Thymus (tissue), 14 donors: ENCODE measurements at places on chromosomes 3 and 15. TPM values are rescaled to one million over a fixed set of nuclear protein-coding genes. Genes with fewer than 3 reads are reported as not detected.

PRICKLE2 gene
- 1.0 TPM for total RNA-seq

LIPC gene
- 2.4 TPM for total RNA-seq

HCN4 gene
- 0.05 TPM for total RNA-seq

SCN5A gene
- total RNA-seq, result 0.05 TPM

ADAMTS17 gene
- total RNA-seq, result 10.4 TPM

ZNF860 gene
- 0.24 TPM for total RNA-seq

COPG1 gene
- 74.7 TPM for total RNA-seq

- DNase-seq, result no peak
Observed at GRCh38 chr3:105359098-105359762, 7.5 kb upstream of the ALCAM start.

GRCh38 chr3:123284399-123285010, 82.8 kb downstream of the SEC22A start:
- no peak for DNase-seq

DNA sequence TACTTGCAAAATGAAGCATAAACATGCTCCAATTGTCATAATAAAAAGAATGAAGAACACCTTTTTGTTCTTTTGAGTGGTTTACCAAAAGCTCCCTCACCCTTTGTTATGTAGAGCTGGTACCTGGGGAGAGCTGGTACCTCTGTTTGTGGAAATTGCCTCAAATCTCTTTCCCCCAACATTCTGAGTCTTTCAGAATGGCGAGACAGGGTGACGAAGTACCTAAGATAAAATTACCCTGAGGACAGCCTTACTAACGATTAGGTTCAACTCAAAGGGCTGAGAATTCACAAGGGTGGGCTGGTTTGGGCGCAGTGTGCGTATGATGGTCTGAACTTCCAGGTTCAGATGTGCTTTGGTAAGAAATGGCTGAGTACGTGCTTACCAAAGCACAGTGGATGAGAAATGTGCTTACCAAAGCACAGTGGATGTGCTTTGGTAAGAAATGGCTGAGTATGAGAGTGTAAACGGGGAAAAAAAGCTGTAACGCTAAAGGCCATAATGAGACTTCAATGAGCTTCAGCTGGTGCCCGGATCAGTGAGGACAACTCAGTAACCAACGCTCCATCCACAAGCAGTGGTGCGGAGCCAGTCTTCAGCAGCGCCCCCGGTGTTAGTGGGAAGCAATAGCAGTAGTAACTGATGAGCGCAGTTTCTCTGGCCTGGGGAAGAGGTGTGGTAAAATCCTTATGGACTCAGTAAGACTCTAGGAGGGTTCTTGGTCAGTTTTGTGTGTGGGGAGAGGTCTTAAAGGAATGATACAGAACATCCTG, 72.3 kb upstream of the LRIG1 start:
- DNase-seq, result no peak

DNA sequence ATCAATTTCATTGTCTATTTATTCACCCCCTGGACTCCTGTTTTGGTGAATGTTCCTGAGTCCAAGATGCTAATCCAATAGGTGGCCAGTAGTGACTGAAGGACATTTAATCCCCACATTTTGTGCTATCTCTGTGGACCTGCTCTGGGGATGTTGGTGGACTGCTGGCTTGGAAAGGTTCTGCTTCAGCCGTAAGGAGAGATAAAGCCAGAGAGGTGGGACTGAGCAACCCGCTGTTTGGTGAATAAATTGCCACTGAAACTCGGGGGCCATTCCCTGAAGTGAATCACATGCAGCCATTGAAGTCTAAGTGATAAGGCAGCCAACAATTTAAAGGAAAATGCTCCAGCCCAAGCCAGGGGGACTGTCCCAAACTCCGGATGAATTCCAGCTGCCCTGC, 1.6 kb upstream of the ABHD6 start:
- DNase-seq, result no peak

DNA sequence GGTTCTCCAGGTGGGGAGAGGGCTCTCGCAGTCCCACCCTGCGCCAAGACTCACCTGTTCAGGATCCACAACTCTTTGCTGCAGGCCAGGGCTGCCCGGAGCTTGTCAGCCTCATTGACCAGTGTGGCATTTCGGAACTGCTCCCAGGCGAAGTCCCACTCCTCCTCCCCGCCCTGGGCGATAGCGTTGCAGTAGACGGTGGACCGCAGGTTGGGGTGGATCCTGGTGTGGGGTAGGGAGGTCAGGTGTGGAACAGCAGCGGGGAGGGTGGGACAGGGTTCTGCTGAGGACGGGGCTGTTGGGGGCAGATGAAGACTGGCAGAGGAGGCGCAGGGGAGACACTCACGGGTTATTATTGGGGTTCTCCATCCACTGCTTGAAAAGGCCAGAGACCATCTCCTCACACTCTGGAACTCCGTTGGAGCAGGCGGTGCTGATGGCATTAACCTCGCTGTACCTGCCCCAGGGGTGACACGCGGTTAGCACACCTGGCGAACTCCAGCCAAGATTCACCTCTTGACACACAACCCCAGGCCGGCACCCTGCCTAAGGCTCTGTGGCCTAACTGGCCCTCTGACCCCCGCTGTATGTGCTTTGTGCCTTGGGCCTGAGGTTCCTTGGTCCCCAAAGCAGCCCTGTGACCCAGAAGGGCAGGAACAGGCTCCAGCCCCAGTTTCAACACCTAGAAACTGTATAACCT, 16.1 kb downstream of the MESP2 start:
- DNase-seq, result no peak

GRCh38 chr3:185789134-185789533, 35.7 kb downstream of the IGF2BP2 start:
- DNase-seq, result no peak

DNA sequence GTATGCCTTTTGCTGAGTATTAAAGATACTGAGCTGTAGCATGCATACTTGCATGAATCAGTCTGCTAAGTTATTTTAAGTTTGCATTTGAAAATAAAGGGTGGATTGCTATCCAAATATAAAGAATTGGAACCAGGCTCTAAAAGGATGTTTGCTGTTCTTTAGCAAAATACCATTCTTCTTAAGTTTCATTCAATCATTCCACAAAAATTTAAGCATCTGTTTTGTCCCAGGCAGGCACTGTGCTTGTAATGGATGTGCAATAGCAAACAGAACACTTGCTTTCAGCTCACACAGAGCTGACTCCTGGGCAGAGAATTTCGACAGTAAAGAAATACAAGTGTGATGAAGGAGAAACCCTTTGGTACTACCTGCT, 151.1 kb downstream of the PGPEP1L start:
- DNase-seq, result no peak

DNA sequence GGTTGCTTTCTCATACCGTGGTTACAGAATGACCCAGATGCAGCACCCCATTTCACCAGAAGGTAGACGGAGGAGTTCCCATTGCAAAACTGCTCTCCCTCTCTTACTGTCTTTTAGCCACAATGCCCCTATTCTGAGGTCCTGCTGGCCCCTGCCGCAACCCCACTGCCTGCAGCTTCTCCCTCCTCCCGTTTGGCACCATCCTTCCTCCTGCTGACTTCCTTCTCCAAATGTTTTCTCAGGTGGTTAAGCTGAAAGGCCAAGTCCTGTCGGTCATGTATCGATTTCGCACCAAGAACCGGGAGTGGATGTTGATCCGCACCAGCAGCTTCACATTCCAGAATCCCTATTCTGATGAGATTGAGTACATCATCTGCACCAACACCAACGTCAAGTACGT, 132.3 kb upstream of the ABHD17C start:
- no peak for DNase-seq

DNA sequence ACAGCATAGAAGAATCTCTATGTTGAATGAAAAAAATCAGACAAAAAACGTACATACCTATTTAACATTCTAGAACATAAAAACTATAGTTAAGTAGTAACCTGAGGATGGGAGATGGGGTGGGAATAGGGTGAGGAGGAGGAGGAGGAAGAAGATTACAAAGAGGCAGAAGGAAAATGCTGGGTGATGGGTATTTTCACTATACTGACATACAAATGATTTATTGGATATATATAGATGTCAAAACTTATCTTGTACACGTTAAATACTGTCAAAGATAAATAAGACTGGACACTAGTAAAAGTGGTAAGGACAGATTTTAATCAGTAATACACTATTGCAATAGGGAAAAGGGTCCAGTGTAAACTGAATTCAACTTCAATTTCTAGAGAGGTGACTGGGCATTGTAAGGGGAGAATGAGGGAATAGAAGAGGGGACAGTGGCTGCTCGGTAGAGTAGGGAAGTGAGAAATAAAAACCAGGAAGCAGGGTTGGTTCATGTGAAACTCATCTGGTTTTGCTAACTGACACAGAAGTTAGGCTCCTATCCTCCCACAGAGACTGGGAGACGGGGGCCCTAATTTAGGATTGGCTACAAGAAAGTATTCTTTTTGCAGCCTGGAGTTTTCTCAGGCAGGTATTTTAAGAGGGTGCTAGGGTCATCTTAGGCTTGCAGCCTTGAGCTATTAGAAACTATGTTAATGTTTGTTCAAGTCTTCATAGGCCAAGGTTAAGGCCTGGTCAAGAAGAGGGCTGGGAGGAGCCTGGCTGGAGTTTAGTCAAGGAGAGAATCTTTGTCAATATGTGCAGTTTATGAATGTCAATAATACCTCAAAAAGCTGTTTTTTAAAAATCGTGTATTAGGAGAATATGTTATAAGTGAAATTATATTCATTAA, 15.0 kb upstream of the C15orf61 start:
- DNase-seq, result no peak

DNA sequence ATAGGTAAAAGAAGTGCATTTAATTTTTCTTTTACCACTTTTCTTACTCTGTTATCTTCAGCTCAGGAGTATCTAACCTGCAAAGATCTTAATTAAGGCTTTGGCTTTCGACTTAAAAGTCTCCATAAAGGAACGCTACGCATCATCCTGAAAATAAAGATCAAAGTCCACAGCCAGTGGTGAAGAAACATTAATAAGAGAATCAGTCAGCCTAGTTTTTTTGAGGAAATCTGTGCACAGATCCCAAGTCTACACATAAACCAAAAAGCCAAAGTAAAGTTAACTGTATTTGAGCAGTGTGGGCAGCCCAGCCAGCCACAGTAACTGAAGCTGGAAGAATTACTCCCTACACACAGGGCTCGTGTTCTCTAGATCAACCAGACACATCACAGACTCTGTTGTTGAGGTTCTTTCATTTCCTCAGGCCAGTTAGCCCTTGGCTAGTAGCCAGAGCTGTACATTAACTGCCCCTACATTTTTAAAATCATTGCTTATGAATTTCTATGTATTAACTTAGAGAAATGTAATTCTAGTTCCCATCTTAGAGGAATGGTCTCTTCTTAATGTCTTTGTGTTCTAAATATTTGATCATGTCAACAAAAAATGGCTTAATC, 6.9 kb downstream of the LRRC2 start:
- no peak for DNase-seq

- DNase-seq, result no peak
Observed at GRCh38 chr3:133995264-133995663, 34.5 kb downstream of the SLCO2A1 start.

DNA sequence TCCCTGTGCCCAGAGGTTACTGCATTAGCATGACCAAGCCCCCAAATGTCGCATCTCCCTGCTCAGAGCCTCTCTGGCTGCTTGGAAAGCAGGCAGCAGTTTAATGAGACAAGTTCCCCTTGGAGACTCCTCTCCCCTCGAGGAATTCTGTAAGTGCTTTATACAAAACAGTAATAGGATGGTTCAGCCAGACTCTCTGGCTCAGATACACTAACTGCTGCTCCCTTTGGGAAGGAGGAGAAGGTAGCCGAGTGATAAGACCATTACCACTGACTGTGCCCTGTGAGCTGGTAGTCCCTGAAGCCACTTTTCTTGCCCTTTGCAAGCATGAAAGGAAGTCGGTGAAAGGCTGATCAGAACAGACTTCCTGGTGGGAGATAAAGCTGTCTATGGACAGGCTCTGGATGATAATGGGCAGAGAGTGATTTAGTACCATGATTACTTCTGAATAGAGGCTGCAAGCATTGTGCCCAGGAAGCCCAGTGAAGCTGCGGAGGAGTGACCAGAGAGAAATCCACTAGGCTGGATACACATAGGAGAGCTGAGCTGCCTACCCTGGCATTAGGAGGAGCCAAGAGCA, 100.8 kb downstream of the SEMA6D start:
- DNase-seq, result no peak

DNA sequence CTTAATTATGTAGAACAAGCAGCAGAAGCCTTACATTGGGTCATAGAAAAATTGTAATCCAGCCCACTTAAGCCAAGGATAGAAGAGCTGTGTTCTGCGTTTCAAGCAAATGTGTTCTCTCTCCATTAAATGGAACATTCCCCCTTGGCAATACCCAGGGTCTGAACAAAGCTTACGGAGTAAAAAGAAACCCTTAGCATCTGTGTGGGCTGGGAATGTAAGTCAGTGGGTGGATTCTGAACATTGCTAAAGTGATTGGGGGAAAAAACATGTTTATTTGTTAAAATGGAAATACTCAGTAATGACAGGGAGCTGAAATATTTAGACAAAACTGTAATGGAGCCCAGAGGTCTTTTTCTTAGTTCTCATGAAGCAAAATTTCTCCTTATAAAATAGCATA, 147.4 kb downstream of the DUT start:
- no peak for DNase-seq

GRCh38 chr15:42742149-42742548, 5.2 kb upstream of the CDAN1 start:
- DNase-seq, result no peak

DNA sequence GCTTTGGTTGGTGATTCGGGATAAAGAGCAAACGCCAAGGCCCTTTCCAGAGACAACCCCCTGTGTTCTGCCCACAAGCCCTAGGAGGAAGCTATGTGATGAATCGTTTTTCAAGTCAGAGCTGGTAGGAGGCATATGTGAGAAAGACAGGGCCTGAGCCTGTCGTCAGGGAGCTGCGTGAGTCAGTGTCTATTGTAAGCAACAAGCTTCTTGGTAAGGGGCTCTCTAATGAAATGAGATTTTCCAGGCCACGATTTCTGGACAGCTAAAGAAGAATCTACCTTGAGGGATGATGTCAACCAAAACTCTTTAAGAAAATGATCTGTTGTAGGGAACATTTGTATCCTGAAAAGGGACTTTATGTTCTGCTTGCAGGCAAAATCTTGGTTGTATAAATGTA, 318.9 kb upstream of the IL12A start:
- DNase-seq, result no peak

GRCh38 chr3:169980055-169980454, 13.4 kb downstream of the SEC62 start:
- DNase-seq, result no peak

DNA sequence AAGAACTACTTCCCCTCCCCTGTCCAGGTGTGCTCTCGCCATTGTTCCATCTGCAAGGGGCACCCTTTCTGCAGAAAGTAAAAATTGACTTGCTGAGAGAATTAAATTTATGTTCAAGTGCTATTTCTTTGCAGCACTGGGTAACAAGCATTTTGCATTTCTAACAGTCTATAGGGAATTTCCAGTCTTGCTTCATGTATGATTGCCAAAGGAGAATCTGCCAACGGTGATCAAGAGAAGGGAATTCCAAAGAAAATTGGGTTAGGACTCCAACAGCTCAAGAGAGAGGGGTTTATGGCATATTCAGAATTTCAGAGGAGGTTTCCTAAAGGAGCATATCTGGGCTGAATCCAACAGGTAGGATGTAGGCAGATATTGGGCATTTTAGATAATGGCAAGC, 136.7 kb upstream of the WNT5A start:
- DNase-seq, result no peak

DNA sequence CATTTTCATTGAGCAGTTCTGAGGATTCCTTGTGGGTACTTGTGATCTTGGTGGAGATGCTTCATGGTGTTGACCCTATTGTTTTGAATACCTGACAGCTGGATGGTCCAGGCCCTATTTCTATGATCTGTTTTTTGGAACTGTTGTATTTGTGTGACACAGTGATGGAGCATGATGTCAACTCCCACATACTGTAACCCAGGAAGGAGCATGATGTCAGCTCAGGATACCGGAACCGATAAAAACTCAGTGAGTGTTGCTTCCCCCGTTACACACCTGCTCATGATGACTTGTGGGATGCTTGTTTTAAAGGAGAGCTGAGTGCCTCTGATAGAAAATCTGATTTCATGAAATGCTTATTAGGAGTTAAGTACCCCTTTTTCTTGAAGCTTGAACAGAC, 45.1 kb downstream of the ZBTB38 start:
- no peak for DNase-seq
